T-helper 2 cell (primary cell): ENCODE measurements at places on chromosomes 5 and 9.
A peak's percentile ranks its signal among the peaks of the same experiment; 100 is the strongest.

DNA sequence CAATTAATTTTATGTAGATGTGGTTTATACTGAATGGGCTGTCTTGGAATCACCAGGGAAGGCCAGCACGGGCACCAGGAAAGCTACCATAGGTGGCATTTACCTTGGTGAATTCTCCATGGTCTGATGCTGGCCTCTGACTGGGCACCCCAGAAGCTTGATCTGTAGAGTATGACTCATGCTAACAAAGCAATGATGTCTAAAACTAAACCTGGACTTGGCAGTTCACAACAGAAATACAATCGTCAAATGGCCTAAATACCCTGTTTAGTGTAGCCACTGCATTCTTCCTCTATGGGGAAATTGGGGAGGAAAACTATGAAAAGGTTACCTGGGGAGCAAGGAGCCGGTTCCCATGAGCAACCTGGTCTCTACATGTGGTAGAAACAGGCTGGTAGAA lies 98.0 kb downstream of the ATPSCKMT start:
- no peak for DNase-seq

DNA sequence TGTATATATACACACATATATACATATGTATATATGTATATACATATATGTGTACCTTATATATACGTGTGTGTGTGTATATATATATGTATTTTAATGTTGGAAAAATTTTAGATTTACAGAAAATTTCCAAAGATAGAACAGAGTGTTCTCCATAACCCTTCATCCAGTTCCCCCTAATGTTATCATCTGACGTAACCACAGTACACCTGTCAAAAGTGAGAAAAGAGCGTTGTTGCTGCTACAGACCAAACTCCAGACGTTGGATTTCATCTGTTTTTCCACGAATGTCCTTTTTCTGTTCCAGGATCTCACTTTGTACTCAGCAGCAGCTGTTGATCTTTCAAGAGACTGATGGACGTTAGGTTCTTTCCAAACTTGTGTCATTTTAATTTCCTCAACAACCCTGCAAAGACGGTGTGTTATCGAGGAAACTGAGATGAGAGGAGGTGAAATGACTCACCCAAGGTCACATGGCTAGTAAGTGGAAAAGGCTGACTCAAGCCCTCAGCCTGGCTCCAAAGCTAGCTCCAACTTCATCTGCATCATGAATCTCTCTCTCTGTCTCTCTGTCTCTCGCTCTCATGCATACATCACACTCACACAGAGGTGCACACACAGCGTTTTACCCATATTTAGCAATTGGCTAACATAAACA lies 17.0 kb upstream of the NTNG2 start:
- no peak for DNase-seq

DNA sequence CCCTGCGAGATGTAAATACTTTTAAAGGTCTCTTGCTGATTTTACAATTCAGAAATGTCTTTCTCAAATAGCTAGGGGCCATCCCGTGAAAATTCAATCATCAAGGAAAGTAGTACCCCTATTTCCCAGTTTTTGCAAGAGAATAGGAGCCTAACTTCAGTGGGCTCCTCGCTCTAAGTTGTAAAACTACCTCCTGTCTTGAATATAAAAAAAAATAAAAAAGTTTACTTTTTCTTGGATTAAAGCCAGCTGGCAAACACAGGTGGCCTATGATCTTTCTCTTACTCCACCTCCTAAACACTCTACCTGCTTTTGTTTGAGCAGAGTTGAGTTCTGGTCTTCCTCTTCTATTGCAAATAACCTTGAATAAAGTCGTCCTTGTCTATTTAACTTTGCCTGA lies 79.4 kb downstream of the SLCO4C1 start:
- DNase-seq, result no peak

DNA sequence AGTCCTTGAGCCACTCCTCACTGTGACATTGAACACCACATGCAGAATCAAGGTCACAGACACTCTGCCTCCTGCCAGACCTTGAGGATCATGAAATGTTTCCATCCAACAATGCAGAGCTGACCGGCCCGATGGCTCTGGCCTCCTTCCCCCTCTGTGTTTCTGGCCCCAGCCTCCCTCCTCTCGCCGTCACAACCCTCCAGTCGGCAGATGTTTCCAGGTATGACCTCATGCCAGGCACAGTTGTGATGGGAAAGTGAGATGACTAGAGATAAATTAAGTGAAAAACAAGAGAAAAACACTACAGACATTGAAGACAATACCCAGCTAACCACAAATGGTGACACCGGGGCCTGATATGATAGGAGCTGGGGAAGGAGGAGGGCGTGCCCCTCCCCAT lies 9.8 kb downstream of the NTNG2 start:
- no peak for DNase-seq

- DNase-seq, result no peak
Measured at GRCh38 chr9:87080512-87081264, 133.4 kb upstream of the GAS1 start.

- DNase-seq, result no peak
Measured at GRCh38 chr5:124909734-124910133, 163.3 kb upstream of the ZNF608 start.

DNA sequence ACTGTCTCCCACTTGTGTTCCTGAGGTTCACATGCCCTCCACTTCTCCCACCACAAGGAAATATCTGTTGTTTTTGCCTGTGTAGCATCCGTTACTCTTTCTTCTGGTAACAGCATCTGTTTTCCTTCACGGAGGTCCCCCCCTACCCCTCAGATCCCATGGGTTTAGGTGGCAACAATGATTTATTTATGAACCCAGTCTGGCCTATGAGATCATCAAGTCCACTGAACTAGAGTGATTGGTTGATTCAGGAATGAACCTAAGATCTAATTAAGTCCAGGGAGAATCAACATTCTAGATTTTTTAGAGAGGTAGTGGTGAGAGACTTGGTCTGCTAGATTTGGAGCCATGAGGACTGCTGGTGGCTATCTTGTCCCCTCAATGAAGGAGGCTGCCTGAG lies 166.8 kb downstream of the NR3C1 start:
- no peak for DNase-seq

GRCh38 chr5:9972059-9972458 lies 277.6 kb downstream of the ATPSCKMT start:
- no peak for DNase-seq

DNA sequence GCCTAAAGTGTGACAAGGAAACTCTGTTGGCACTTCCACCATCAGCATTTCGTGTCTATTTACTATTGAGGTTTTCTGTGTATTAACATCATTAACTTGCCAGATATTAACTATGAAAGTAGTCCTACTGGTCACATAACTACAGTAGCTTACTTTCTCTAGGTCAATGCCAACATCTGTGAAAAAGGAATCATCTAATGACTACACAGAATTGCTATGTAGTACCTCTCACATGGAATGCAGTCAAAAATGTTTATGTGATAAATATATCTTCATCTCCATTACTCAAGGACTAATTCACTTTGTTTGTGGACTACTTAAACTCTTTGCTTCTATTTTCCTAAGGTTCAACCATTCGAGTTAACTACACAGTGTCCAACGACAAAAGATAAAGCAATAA lies 2.1 kb downstream of the SCAI start:
- DNase-seq, result no peak

- DNase-seq, result no peak
Measured at GRCh38 chr5:138754699-138755057, 1.5 kb downstream of the CTNNA1 start.

GRCh38 chr9:86645303-86645702 lies 291.1 kb upstream of the TUT7 start:
- no peak for DNase-seq

DNA sequence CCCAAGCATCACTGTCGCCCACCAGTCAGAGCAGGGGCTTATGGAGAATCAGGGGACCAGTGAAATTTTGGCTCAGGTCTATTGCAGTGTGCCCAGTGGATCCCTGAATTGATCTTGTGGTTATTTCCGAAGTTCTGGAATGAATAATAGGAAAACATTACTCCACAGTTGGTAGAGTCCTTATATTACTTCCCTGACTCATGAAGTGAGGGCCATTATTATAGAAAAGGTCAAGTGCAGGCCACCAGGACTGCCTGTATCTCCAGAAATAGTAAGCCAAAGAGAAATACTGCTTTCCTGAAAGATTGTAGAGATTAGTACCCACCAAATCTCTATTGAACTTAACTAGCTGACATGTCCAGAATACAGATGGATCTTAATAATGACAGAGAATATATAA lies 335.0 kb downstream of the NPR3 start:
- no peak for DNase-seq

- DNase-seq, result no peak
Measured at GRCh38 chr9:90343366-90343765, 299.3 kb downstream of the DIRAS2 start.

DNA sequence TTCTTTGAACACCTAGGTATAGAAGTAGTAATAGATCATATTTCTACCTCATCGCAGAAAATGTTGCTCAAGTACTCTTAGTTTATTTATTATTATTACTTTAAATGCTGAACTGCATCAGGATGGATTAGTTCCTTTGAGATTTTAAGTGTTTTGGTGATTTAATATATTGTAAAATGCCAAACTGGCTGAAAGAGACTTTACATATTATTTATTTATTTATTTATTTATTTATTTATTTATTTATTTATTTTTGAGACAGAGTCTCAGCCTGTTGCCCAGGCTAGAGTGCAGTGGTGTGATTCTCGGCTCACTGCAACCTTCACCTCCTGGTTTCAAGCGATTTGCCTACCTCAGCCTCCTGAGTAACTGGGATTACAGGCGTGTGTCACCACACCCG lies 42.3 kb downstream of the LMNB1 start:
- DNase-seq, result no peak

DNA sequence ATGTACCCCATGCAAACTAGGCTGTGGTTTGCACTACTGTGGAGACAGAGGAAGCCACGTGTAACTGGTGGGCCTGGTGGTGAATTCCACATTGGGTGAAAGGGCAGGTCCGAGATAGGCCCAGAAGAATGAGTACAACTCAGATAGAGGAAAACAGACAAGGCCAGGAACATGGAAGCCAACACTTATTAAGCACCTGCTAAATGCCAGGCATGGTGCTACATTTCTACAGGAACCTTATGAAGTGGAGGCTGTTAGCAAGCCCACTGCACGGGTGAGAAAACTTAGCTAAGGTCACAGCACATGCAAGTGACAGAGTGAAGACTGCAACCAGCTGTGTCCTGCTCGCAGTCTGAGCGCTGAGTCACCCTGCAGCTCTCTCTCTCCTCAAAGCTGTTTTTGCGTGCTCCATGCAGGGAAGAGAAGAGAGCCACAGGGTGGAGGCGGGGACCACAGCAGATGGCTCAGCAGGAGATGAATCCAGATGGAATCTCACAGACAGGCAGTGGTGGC lies 65.5 kb upstream of the SPTLC1 start:
- no peak for DNase-seq

DNA sequence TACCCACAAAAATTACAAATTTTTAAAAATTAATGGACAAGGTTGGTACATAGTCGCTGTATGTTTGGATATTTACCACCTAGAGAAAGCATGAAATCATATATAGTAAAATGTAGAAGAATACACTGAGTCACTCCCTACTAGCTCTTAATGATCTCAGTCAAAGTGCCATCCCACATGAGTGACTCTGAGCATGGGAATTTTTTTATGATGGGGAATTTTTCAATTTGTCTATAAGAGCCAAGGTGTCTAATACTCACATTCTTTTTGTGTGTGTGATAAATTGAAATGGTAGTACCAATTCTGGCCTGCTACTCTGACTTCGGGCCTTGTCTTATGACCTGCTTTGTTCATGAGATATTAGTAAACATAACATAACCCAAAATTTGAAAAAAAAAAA lies 483.2 kb downstream of the CDH10 start:
- no peak for DNase-seq

DNA sequence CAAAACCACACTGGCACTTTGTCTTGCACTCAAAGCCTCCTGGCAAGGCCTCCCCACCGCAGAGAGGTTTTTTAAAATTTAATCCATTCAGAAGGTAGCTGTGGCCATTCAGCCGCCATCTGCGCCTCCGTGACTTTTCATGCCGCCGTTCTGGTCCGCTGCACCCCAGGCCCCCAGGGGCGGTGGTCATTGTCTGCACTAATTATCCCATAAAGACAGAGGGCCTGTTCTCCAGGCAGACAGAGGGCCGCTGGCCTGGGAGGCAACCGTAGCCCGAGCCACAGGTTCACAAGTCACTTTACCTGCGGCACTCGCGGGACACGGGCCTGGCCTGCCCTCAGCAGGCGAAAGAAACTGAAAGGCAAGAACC lies 49.4 kb downstream of the EXD3 start:
- no peak for DNase-seq

GRCh38 chr9:89405826-89406225 lies 87.5 kb downstream of the SECISBP2 start:
- no peak for DNase-seq

DNA sequence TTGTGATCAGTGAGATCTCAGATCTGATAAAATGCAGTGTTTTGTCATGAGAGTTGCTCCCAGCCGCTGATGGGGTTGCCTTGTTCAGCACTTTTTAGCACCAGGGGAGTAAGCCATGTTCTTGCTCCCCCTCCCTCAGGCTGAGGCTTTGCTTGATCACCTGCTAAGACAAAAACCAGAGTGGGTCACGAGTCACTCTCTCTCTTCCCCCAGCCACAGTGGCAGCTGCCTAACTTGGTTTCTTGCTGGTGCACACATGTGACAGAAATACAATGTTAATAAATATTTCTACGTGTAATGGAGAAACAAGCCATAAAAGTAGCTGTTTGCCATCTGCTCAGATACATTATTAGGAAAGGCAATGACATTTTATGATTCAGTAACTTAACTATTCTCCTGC lies 212.4 kb upstream of the DMRT1 start:
- DNase-seq, result no peak

GRCh38 chr5:151144922-151145321 lies 12.7 kb downstream of the ANXA6 start:
- no peak for DNase-seq

DNA sequence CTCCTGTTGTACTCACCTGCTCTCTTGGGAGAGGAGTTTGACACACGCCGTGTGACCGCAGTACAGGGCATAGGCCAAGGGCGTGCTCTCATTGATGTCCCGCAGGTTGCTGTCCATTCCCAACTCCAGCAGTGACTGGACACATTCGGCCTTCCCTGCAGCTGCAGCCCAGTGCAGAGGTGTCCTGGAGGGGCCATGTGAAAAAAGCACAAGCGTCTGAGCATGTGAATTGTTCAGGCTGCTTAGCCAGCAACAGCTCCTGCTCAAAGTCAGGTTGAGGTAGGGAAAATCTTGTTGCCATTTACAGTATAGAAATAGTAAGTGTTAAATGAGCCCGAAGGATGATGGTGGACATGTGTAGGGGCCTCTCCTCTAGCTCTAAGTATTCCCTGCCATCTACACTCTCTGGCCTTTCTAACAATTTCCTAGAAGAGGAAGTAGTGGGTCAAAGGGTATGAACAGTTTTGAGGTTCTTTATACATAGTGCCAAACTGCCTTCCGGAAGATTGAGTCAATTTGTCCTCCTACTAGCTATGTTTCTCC lies 116.5 kb downstream of the ANKRD55 start:
- DNase-seq, result no peak

GRCh38 chr9:92659601-92660000 lies 10.3 kb downstream of the IPPK start:
- DNase-seq, result no peak

GRCh38 chr5:150486402-150487198 lies 21.3 kb upstream of the NDST1 start:
- DNase-seq, result peak; percentile 31
